H9 (cell line): ENCODE measurements at places on chromosomes 6 and 20.

DNA sequence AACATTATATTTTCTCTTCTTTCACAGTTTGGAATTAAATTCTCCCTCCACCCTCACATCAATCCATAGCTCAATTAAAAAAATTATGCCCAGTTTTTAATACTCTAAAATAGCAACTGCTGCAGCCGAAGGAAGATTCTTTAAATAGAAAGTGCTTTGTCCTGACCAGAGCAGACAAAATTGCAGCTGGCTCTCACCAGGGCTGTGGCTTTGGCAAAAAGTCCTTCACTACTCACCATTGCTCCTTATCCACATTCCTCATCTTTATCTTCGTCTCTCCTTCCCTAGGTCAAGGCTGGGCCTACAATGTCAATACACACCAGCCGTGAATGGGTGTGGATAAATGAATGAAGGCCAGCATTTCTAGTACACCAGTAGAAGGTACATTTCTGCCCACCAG, 107.9 kb upstream of the VGLL2 start:
- no peak overlapping the region for H3K27ac ChIP-seq
- H3K27me3 ChIP-seq: no peaks in the 10 kb centered on the region
- no peak overlapping the region for H3K4me3 ChIP-seq

GRCh38 chr20:48705240-48706115, 122.3 kb downstream of the PREX1 start:
- no peaks in the 10 kb centered on the region for H3K4me1 ChIP-seq
- no peak for DNase-seq
- no peaks in the 10 kb centered on the region for H3K27me3 ChIP-seq
- no peak overlapping the region for H3K4me3 ChIP-seq
- H3K27ac ChIP-seq: no peak overlapping the region

GRCh38 chr6:15020119-15020770, 225.6 kb upstream of the JARID2 start:
- no peak overlapping the region for H3K27ac ChIP-seq
- DNase-seq: no peak
- peak overlapping the region; percentile 30; the same call in 1 of the 2 replicates for H3K4me3 ChIP-seq
- no peaks in the 10 kb centered on the region for H3K27me3 ChIP-seq
- peaks cover 5% of the 10 kb centered on the region for H3K4me1 ChIP-seq
- peaks cover 7% of the 10 kb centered on the region for H3K36me3 ChIP-seq

- no peak overlapping the region for H3K27ac ChIP-seq
- no peak overlapping the region for H3K4me3 ChIP-seq
- no peaks in the 10 kb centered on the region for H3K27me3 ChIP-seq
- H3K4me1 ChIP-seq: peaks cover 3% of the 10 kb centered on the region; the same call in 1 of the 2 replicates
- peaks cover 3% of the 10 kb centered on the region; the same call in 1 of the 2 replicates for H3K36me3 ChIP-seq
These were observed 107.5 kb downstream of the PRKN start for GRCh38 chr6:162620073-162620472.

DNA sequence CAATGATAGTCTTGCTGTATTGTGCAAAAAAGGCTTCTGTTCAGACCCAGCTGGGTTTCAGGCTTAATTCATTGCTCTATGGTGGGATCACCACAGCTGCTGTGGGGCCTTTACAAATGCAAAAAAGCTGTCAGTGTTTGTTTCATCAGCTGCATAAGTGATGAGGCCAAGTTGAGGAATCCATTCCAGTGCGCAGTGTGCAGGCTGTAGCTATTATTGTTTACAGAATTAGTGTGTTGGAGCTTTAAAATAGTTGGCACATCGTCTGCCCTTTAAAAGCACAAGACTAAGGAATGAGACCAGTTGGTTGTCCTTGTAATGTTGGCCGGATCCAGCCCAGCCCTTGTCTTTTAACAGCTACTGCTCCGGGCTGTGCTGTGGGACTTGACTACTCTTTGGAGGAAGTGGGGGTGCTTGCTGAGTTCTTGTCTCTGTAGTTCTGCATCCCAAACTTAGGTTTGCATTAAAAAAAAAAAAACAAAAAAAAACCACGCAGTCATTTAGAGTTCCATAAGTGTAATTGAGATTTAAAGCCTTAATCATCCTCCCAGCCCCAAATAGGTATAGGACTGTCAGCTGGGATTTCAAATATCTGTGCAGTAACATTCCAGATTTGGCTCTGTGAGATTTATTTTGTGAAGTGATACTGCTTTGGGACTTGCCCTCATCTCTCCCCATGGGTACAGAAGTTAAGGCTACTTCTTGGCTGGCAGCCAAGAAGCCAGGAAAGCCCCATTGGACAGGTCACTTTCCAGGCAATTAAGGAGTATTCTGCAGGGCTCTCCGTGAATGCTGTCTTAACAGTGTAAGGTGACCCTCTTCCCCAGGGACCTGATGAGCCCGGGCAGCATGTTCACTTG, 19.3 kb downstream of the JARID2 start:
- H3K36me3 ChIP-seq: peaks cover 5% of the 10 kb centered on the region; the same call in 2 of the 3 replicates
- H3K27me3 ChIP-seq: no peaks in the 10 kb centered on the region
- no peak for DNase-seq
- peaks cover 44% of the 10 kb centered on the region for H3K4me1 ChIP-seq
- H3K4me3 ChIP-seq: peak overlapping the region; percentile 76

DNA sequence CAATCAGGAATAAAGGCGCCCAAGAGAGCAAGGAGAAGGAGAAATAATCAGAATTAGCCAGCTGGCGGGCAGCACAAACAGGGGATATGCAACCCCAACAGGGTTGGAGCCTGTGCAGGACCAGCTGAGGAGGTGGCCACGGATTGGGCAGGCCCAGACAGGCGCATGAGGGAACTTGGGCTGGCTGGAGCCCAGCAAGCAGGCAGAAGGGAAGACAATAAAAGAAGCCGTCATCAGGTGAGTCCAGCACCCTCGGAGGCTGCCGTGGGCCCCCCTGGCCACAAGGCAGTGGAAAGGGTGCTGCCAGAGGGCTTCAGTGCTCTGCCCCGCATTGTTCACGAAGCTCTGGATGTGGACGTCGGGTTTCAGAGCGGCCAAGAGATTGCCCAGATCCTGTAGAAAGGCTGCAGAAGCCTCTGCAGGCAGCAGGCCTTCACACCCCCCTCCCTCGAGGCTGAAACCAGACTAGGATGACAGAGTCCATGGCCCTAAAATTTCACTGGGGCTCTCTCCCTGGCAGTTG, 28.4 kb upstream of the MAFB start:
- no peak for DNase-seq
- no peaks in the 10 kb centered on the region for H3K27me3 ChIP-seq
- H3K4me1 ChIP-seq: no peaks in the 10 kb centered on the region

DNA sequence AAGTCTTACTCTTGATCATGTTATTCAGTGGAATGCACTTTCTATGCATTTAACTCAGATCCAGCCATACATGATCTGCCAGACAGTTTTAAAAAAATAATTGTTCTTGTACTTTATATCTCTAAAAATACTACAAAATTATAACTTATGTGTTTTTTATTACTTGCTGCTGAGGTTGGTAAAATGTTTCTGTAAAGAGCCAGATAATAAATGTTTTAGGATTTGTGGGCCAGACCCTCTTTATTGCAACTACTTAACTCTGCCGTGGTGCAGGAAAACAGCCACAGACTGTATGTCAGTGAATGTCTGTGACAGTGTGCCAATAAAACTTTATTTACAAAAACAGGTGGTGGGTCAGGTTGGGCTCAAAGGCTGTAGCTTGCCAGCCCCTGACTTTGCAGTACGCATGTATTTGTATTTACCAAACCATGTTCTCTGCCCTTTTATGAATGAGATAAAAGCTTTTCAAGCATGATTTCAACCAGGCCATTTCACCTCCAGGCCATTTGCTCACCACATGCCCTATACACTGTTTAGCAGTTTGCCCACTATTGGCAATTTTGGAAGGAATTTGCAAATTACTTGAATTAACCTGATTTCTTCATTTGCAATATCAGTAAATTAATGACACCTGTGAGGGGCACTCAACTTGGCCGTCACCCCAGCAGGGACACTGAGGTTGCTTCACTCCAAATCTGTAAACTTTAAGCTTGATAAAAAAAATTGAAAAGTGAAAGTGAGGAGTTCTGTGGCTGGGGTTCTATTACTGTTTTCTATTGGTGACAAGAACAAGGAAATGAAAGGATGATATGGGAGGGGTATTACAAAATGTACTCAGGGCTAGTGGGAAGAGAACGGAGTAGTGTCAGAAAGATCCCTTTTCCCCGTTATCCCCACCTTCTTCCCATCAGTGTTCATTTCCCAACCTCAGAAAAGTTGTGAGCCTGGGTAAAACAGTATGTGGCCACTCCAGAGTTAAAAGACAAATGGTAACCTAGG, 133.4 kb downstream of the CEBPB start:
- DNase-seq: no peak
- H3K27me3 ChIP-seq: no peaks in the 10 kb centered on the region
- H3K4me1 ChIP-seq: no peaks in the 10 kb centered on the region
- H3K27ac ChIP-seq: no peak overlapping the region

GRCh38 chr6:8809662-8810061, 374.3 kb upstream of the SLC35B3 start:
- no peaks in the 10 kb centered on the region; the same call in 1 of the 2 replicates for H3K27me3 ChIP-seq
- H3K27ac ChIP-seq: no peak overlapping the region
- no peaks in the 10 kb centered on the region for H3K36me3 ChIP-seq
- H3K4me3 ChIP-seq: no peak overlapping the region

GRCh38 chr20:37687478-37687805, 6.4 kb upstream of the CTNNBL1 start:
- H3K27me3 ChIP-seq: no peaks in the 10 kb centered on the region; the same call in 1 of the 2 replicates
- H3K4me3 ChIP-seq: no peak overlapping the region
- no peak overlapping the region for H3K27ac ChIP-seq
- no peak for DNase-seq

DNA sequence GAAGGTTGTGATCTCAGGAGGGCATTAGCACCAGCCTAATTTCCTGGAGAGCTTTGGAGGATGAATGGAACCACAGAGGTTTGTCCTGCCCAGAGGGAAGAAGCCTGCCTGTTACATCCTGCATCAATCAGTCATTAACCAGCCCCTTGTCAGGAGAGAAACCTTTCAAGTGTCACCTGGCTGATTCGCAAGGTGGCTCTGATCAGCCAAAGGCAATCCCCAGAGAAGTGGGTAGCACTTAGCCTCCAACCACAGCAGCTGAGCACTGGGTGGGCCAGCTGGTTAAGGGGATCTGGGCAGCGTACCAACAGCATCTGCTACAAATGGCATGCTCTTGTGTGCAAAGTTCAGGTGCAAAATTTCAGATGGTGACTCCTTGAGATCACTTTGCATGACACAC, 26.9 kb downstream of the ANKEF1 start:
- H3K4me3 ChIP-seq: no peak overlapping the region
- no peaks in the 10 kb centered on the region for H3K4me1 ChIP-seq
- H3K27ac ChIP-seq: no peak overlapping the region
- H3K27me3 ChIP-seq: no peaks in the 10 kb centered on the region

DNA sequence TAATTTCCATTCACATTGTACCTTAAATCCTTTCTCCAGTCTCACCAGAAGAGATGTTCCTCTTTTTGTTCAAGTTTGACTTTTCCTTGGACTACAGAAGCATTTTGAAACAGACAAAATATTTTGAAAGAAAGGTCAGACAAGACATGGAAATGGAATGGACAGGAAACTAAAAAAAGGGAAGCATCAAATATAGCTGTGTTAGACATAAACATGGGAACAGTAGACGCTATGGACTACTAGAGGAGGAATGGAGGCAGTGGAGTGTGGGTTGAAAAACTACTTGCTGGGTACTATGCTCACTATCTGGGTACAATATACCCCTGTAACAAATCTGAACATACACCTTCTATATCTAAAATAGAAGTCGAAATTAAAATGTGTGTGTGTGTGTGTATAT, 4.1 kb upstream of the FAM135A start:
- no peak overlapping the region for H3K27ac ChIP-seq
- H3K36me3 ChIP-seq: no peaks in the 10 kb centered on the region; the same call in 1 of the 2 replicates
- H3K4me1 ChIP-seq: no peaks in the 10 kb centered on the region

DNA sequence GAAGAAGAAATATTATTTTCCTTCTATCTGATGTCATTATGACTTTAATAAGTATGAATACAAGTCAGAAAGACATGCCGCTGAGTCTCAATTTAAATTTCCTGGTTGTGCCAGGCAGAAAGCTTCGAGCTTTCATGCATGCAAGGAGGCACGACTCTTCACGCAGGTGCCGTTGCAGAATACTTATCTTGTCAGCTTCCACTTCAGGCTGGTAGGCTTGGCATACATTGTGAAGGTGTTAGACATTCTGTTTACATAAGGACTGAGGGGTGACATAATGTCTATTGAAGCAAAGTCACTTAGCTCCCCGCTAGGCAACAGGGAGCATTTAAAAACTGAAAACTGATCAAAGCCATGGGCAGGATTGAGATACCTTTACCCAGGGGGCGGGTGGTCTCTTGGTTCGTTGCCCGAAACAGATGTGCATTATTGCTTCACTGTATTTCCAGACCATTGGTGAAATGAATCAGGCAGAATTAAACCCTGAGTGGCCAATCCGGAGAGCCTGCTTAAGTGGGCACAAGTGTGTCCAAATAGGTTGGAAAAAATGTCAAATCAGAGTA, 16.4 kb downstream of the BMP6 start:
- H3K4me3 ChIP-seq: no peak overlapping the region
- H3K27ac ChIP-seq: no peak overlapping the region
- no peaks in the 10 kb centered on the region for H3K27me3 ChIP-seq
- no peaks in the 10 kb centered on the region for H3K4me1 ChIP-seq
